ENCODE measurements at places on chromosomes 2 and 18.
A peak's percentile ranks its signal among the peaks of the same experiment; 100 is the strongest.

DNA sequence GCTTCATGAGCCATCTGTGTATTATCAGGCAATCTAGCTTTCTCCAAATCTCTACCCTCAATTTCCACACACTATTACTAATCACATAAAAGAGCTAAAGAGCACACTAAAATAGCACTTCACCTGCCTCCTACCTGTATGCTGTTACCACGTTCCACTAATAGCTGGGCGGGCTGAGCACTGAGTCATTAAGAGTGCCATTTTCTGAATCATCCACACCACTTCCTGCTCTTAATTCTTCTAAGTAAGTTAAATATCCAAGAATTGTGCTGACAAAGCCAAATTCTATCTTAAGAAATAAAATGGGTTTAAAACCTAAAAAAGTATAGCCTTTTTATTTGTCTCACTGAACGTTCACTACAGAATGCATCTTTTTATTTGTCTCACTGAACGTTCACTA lies 35.7 kb downstream of the NOL10 start:
- peak; percentile 73 for DNase-seq

GRCh38 chr18:73545472-73545871 lies 602.2 kb downstream of the FBXO15 start:
- no peak for DNase-seq

DNA sequence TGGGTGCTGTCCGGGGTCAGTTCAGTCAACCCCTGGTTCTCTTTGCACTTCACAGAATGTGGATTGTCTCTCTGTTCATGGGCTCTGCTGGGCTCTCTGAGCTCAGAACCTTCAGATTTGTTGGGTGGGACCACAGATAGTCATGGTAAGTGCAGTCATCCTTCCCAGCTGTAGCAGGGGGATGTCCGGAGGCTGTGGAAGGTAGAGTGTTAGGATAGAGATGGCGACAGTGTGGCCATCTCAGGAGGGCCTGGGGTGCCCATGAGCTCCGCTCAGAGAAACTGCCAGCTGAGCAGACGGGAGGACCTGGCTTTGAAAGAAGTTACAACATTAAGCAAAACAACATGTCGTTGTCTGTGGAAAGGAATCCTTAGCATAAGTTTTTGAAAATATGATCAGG lies 149.8 kb downstream of the FAM210A start:
- no peak for DNase-seq

DNA sequence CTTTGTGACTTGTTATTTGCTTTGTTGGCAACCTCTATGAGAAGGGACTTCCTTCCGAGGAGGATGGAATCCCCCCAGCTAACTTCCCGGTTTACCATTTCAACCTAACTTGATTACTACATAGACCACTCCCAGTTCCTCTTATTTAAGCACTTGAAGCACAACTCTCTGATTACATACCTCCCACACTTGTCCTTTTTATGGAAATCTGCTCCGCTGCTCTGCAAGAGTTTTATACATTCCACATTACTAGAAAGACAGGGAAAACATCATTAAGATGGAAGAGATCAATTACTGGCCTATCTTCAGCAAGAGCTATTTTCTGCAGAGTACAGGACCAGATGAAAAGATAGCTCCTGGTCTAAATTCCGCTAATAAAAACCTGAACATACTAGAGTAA lies 160.0 kb upstream of the PGAP1 start:
- no peak for DNase-seq

DNA sequence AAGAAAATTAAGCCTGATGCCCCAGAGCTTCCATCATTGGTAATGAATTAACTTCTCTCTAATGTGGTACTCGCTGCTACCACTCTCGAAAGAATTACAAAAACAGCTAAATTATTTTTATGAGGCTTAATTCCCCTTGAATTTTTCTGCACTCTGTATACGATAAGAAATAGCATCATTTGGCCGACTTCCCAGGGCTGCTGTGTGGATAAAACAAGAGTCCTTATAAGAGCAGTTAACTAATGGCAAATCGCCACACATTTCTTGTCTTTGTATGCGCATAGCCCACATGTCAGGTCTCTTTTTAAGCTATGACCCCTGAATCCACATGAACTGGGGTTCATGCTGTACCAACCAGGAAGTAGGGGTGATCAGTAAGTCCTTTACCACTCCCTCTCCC lies 668.4 kb downstream of the TMEM182 start:
- no peak for DNase-seq

- DNase-seq, result no peak
These were observed 421.1 kb upstream of the RAB12 start for GRCh38 chr18:8188184-8188583.

GRCh38 chr18:25669741-25670140 lies 317.8 kb upstream of the ZNF521 start:
- no peak for DNase-seq

DNA sequence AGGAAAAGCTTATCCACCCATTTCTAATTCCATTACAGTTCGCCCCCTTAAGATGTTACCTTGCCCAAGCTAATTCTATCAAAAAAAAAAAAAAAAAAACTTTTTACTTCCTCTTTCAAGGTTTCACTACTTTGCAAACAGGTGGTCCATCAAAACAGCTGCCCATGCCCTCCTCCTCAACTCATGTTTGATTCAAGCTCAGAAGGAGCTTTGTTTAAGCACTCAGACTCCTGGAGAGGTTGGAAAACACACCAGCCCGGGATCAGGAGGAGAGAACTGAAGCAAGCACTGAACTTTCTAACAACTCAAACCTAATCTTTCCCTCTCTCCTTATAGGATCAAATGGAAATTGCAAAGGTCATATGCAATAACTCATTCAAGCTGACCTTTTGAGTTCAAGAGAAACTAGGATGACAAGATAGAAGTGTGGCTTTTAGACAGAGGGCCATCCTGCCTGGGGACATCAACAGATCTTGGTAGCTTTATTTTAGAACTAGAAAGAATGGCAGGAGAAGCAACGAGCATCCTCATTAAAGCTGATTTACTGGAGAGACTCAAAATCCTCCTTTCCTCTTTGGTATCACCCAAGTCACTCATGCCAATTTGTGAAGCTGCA lies 28.3 kb upstream of the FZD7 start:
- no peak for DNase-seq

- no peak for DNase-seq
These were observed 102.2 kb downstream of the PDE1A start for GRCh38 chr2:182324665-182325064.

- no peak for DNase-seq
These were observed 241.8 kb upstream of the RAB12 start for GRCh38 chr18:8367217-8367988.

DNA sequence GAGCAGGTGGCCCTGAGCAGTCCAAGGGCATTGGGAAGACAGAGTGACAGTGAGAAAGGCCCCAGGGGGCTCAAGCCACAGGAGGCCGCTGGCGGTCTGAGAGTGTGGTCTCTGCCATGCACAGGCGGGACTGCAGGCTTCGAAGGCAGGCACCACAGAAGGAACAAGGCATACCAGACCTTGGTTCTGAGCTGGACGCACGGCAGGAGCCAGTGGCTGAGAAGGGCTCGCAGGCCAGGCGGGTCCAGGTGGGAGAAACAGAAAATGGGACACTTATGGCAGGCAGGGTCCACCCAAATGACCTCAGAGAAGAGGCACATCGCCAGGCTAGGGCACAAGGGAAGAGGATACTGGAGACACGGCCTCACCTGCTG lies 14.9 kb downstream of the HJURP start:
- no peak for DNase-seq

DNA sequence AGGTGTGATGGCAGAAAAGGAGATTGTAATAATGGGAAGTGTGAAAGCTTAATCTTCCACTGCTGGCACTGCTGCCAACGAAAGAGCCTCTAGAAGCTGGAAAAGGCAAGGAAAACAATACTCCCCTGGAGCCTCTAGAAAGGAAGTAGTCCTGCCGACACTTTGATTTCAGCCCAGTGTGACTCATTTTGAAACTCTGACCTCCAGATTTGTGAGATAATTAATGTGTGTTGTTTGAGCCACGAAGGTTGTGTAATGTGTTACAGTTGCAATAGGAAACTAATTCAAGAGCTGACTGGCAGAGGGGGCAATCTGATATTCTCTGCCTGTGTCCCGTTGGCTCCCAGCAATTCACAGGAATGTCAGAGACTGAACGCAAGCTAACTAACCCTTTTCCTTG lies 219.2 kb upstream of the UBE2E3 start:
- no peak for DNase-seq

- peak; percentile 30 for DNase-seq
These were observed 134.8 kb downstream of the EIPR1 start for GRCh38 chr2:3242747-3243369.

DNA sequence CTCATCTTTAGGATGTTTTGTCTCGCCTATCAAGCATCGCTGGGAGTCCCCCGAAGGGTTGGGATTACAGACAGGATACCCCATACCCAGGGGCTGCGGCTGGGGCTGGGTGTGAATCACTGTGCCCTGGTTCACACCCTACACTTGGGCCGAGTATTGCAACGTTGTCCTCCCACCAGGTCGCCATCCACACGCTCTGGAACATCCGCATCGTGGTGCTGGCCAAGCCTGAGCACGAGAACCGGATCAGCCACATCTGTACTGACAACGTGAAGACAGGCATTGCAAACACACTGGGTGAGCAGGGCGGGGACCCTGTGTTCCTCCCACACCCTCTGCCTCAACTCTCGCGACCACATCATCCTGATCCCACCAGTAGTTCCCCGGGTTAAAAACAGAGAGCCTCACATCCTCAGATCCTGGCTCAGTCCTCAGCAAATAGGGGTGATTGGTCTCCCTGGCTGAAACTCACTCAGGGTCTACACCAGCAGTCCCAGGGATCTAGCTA lies 87.3 kb upstream of the ATG16L1 start:
- DNase-seq, result no peak

DNA sequence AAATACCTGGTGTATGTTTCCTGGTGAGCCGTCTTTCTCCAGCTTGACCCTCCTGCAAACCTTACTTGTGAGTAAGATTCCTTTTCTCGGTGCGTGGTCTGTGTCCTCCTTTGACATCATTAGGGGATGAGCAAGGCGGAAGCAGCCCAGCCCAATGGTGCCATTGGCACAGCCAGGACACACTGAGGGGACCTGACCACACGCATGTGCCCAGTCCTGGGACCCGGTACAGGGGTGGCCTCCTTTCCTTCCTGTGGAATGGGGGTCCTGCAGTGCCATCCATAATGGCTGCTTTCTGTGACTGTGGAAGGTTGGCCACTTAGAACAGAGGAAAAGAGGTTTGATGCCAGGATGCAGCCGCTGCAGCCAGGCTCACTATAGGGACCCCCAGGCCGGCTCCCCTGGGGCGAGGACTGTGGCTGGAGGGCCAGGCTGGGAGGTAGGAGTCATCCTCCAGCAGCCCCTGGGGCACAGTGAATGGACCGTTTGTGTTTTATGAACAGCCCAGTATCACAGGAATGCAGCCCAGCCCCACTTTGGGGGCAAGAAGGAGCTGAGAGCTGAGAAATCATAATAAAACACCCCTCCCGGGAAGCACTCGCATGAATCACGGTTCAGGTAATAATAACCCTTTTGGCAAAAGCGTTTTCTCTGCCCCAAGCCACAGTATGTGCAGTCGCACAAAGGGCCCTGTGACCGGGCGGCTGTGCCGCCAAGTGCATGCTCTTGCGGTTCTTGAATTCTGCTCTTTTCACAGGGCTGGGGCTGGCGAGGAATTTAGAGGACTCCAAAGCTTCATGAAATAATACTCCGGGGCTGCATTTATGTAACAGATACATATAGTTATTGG lies 73.2 kb downstream of the ASB1 start:
- no peak for DNase-seq

- DNase-seq, result no peak
These were observed 119.7 kb upstream of the XIRP2 start for GRCh38 chr2:166768393-166769123.

GRCh38 chr18:66438711-66439536 lies 165.0 kb downstream of the CDH19 start:
- DNase-seq, result no peak

- DNase-seq, result no peak
These were observed 115.2 kb downstream of the MAPK4 start for GRCh38 chr18:50675043-50675442.

GRCh38 chr18:23992089-23992940 lies 22.2 kb upstream of the TTC39C start:
- no peak for DNase-seq

DNA sequence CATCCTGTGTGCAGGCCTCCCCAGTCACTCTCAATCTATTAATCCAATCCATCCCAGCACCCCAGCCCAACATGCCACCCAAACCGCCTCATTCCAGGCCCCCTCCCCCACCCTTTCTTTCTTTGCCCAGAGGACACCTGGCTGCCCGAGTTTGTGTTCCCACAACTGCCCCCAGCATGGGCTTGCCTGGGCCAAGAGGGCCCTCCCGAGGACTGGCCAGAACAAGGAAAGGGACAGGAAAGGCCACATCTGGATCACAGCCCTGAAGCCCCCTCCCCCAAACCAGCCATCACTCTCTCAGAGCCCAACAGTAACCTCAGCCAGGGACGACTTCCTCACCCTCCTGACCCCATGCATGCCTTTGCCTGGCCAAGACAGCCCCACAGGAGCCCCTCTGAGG lies 1.2 kb downstream of the TNS1 start:
- DNase-seq, result no peak

DNA sequence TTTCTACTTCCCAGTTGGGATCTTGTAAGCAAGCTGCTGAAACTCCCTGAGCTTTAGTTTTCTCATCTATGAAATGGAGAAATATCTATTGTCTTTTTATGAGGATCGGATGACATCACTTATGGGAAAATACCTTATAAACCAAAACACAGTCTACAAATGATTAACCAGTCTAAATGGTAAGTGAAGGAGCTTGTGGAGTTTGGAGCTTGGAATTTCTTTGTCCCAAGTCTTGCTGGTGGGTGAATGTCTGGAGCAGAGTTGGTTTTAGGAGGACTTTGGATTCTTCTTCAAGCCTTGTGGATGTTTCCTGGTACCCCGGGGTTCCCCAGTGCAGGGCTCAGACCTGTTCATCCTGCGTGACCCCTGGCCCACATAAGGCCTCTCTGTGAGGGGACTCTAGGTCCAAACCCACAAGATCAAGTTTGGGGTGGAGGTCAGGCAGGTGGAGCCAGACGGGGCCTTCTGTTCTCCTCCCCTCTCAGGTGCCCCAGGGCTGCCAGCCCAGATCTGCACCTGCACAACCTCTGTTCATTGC lies 43.2 kb downstream of the FOSL2 start:
- DNase-seq, result no peak

- no peak for DNase-seq
These were observed 42.6 kb upstream of the HPCAL1 start for GRCh38 chr2:10260130-10260529.

- no peak for DNase-seq
These were observed 414.3 kb upstream of the HS6ST1 start for GRCh38 chr2:128732976-128733431.

DNA sequence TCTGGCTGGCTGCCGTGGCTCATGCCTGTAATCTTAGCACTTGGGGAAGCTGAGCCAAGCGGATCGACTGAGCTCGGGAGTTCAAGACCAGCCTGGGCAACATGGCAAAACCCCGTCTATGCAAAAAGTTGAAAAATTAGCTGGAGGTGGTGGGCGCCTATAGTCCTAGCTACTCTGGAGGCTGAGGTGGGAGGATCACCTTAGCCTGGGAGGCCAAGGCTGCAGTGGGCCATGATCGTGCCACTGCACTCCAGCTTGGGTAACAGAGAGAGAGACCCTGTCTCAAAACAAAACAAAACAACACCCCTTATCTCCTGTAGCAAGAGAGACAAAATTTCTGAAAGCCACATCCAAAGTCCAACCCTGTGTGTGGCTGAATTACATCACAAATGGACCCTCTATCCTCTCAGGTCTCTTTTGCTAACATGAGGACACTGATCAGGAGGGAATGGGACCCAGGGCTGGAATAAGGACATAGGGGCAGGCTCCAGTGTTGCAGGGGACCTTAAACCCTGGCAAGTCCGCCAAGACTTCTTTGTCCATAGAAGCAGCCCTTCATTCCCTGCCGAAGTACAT lies 64.8 kb downstream of the PSMG2 start:
- no peak for DNase-seq

Measured in stimulated activated CD8-positive, alpha-beta memory T cell treated with anti-CD3 and anti-CD28 coated beads, Interleukin-7, amount 100 ng/mL, for 4 hours (primary cell).